ENCODE measurements at places on chromosomes 12 and 14.

GRCh38 chr14:99562856-99563748 is 40.9 kb downstream of the CCDC85C start:
- DNase-seq, result no peak

- no peak for DNase-seq
These were observed 14.7 kb upstream of the KDM2B start for GRCh38 chr12:121595520-121595919.

GRCh38 chr14:105476831-105477659 is 2.4 kb downstream of the CRIP2 start:
- no peak for DNase-seq

DNA sequence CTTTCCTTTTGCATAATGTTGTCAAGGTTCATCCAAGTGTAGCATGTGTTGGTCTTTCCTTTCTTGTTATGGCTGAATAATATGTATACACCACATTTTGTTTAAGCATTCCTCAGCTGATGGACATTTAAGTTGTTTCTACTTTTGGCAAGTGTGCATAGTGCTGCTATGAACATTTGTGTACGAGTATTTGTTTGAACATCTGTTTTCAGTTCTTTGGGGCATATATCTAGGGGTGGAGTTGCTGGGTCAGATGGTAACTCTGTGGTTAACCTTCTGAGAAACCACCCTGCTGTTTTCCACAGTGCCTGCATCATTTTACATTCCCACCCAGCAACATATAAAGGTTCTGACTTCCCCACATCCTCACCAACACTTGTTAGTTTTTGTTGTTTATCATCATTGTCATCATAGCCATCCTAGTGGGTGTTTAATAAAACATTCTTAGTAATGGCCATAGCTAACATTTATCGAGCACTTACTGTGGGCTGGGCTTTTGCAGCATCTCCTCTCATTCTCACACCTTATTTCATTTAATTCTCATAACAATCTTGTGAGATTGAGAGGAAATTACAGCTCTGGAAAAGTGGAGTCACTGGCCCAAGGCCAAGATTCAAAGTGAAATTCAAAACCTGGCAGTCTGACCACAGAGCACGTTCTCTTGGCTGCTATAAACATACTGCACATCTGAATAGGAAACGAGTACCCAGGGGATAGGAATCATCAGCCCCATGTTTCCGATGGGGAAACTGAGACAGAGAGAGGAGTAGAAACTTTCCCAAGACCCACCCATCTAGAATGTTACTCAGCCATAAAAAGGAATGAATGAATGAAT is 193.6 kb downstream of the KSR2 start:
- DNase-seq, result no peak

DNA sequence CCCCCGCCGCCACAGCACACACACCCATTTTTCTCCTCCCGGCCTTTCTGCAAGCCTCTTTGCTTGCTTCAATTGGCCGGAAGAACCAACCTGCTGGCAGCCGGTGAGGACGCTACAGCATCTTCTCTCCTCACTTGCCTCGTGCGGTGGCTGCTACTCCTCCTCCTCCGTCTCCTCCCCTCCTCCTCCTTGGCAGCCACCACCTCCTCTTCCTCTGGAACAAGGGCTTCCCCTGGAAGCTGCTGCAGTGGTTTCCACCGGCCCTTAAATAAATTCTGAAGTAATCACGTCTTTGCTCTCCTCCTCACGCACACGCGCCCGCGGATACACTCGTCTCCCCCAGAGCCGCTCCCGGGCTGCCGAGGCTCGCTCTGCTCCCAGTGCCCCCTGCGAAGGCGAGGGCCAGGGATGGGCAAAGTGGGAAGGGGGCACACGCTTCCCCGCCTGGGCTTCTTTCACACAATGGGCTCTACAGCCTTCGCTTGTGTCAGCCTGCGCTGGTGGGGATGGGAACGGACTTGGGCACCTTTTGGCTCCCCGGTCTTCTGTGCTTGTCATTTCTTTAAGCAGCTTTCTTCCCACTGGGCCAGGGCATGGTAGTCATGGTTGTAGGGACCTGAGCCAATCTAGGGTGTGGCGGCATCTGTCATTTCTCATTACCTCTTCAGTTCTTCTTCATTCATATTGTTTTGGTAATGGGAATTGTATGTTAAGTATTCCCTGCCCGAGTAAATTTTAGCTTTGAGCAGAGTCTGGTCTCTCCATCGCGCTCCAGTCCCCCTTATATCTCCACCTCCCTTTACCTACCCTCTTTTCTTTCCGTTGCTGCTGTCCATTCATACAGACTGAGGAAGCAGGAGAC is at the start of gene PPFIA2:
Gene PPFIA2 (minus strand): TSS at position 161 of the 862 bp plus-strand sequence.
- peak; percentile 9 for DNase-seq

GRCh38 chr14:54981698-54982097 is 45.2 kb downstream of the WDHD1 start:
- no peak for DNase-seq

DNA sequence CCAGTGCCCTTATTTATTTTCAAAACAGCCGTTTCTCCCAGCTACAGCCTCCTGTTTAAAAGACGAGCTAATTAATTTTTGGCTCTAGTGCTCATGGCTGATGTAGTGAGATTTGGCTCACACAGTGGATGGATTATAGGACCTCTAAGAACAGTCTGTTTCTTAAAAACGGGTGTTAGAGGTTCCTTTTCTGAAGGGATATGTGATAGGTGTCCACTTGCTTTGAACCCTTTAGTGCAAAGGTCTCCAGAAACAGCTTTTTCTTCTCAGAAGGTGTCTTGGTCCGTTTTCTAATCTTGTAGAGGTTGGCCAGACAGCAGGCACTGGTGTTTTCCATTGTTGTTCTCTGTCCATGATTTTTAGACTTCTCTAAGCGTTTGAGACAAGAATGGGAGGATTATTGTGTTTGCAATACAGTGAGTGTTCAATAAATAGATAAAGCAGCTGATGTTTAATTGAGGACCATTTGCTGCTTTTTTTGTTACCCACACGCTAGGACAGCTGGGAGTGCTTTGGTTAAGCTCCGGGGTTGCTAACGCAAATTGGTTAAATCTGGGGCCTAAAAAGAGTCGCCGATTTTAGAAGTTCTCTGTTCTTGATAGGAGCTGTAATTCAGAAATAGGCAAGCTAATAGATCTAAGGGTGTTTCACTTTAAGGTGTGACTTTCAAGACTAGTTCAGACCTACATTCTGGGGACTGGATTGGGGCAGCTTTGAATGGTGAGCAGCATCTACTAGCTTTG is 1.0 kb downstream of the BORCS5 start:
- DNase-seq, result no peak

GRCh38 chr12:116123451-116124258 is 153.8 kb downstream of the MED13L start:
- DNase-seq, result peak; percentile 3

DNA sequence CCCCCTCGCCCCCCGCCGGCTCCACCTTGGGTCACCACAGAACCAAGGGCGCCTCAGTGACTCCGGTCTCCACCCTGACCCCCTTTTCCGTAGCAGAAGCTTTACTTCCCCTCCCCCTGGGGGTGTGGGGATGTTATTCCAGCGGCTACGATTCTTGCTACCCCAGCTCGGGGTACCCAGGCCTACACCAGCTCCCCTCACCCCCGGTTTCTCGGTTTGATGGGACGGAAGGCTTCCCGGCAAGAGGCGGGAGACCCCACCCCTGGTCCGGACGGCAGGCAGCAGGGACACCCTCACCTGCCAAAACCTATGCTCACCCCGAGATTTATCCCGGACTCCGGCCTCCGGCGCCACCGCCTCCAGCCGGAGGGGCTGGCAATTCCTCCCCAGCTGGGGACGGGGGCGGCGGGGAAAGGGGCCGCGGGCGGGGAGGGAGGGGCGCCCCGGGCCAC is 619 bp downstream of the RAB15 start:
- DNase-seq, result no peak

DNA sequence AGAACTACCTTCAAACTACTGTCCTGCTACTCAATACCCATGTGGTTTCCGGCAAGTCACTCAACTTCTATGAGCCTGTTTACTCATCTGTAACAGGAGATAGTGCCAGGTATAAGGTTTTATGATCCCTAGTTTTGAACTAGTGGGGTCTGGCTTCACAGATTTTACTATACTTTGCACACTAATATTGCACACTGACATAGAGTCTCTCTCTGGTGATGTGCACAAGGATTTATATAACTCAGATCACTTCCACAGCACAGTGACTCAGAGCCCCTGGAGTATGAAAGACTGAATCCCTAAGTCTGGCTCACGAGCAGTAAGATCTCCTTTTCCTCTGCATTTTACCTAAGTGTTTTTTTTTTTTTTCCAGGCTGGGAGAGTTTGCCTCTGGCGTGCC is 69.7 kb upstream of the SLC38A2 start:
- no peak for DNase-seq

- DNase-seq, result no peak
These were observed 57.8 kb upstream of the NAP1L1 start for GRCh38 chr12:76142305-76142704.

DNA sequence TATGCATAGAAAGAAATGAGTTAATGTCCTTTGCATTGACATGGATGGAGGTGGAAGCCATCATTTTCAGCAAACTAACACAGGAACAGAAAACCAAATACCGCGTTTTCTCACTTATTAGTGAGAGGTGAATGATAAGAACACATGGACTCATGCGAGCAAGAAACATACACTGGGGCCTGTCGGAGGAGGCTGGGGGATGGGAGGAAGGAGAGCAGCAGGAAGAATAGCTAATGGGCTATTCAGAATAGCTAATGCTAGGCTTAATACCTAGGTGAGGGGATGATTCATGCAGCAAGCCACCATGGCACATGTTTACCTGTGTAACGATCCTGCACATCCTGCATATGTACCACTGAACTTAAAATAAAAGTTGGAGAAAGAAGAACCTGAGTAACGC is 29.1 kb upstream of the SYT1 start:
- no peak for DNase-seq

- DNase-seq, result no peak
These were observed 89.9 kb upstream of the CPNE8 start for GRCh38 chr12:38995249-38995648.

- DNase-seq, result no peak
These were observed 7.2 kb downstream of the SLC38A1 start for GRCh38 chr12:46261646-46262045.

DNA sequence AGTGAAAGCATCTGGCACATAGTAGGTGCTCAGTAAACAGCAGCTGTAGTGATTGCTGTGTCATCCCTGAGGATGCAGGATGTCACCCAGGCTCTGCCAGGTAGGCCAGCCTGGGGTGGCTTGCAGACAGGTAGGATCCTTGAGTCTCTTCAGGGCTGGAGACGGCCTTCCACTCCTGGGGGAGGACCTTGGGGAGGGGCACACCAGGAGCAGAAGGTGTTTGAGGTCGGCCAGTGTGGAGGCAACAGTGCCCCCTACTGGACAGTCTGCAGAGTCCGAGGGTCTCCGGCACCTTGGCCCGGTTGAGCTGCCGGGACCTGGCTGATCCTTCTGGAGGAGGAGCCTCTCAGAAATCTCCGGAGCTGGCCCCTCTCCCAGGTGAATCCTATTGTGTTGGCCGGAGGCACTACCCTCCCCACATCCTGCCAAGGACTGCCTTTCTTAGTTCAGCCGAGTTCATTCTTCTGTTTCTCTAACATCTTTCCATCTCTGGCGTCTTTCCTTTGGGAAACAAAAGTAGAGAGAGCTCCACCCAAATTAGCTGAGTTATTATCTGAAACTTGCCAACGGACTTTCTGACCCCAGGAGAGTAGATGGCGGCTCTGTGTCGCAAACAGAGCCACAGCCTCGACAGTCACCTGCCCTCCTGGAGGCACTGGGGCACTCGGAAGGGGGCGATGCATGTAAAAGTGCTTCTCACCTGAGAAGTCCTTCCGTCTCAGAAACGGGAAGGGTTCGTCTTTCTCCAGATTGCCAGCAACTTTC is 41.8 kb upstream of the CLMN start:
- peak; percentile 35 for DNase-seq

- no peak for DNase-seq
These were observed 1146.4 kb downstream of the VRK1 start for GRCh38 chr14:97943619-97944018.

- DNase-seq, result no peak
These were observed 138.0 kb downstream of the ZNF664 start for GRCh38 chr12:124111006-124111405.

GRCh38 chr12:25254271-25254880 is 3.6 kb upstream of the KRAS start:
- no peak for DNase-seq

DNA sequence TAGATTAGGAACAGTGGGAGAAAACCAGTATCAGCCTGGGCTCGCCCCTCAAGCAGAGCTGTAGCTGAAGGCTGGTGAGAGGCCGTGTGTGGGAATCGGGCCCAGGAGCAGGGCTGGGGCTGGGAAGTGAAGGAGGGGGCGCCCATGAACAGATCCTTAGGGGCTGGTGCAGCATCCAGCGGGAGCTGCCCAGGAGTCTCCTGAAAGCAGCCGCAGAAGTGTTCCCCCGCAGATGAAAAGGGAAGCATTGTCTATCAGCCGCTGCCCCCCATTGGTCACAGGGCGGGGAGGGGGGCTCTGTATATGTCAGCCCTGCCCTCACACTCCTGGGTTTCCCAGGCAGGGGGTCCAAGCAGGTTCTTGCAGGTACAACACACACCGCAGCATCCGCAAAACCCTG is 15.6 kb upstream of the RFLNA start:
- no peak for DNase-seq

- no peak for DNase-seq
These were observed 27.4 kb upstream of the CCND2 start for GRCh38 chr12:4246116-4246515.

- peak; percentile 42 for DNase-seq
These were observed 8.5 kb downstream of the WSB2 start for GRCh38 chr12:118052324-118053070.

DNA sequence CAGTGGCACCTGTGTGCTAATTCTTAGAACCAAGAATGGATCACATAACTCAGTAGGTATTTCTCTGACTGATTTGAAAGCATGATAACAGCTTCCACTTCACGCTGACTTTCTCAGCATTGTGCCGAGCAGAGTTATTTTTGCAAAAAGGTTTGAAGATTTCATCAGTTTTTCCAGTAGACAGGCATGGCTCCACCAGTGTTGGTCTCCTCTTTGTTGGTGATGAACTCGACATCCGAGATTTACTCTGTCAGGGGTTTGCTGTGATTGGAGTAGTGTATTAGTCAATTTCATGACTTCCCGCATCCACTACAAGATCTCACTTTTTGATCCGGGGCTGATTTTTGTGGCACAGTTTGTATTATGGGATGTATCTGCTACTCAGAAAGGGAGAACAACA is 85.3 kb downstream of the PRKCH start:
- no peak for DNase-seq

DNA sequence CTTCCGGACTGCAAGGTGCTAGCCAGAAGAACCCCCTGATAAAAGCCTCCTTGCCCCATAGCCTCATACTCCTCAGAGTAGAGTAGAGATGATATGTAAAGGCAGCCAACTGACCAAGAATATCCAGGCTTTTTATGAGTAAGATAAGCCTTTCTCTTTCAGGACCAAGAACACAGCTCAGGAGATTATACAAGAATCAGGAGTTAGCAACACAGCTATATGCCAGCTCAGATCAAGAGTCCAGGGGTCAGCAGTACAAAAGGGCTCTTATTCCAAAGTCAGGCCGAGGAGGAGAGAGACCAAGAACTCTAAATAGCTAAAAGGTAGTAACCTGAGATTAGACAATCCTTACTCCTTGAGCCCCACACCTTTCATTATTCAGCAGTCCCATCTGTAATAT is 135.3 kb downstream of the BTG1 start:
- no peak for DNase-seq

GRCh38 chr14:94337274-94337673 is 14.1 kb upstream of the SERPINA6 start:
- DNase-seq, result no peak

Data from stimulated activated CD4-positive, alpha-beta T cell treated with anti-CD3 and anti-CD28 coated beads, Interleukin-12 subunit alpha, Interleukin-12 subunit beta, amount 100 ng/mL, for 48 hours (primary cell).